SHP77 (cell line): ENCODE measurements at places on chromosomes 16 and 17.

- no peak for DNase-seq
Observed at GRCh38 chr17:81905424-81905875, 3.4 kb downstream of the NPB start.

- no peak for DNase-seq
Observed at GRCh38 chr17:74584292-74585060, 7.6 kb downstream of the CD300LD start.

GRCh38 chr17:51150932-51151331 is 2.4 kb upstream of the NME1 start:
- DNase-seq = no peak

- DNase-seq = no peak
Observed at GRCh38 chr17:77676237-77676661, 282.3 kb upstream of the TNRC6C start.

GRCh38 chr17:21466550-21466949 is 90.4 kb downstream of the KCNJ12 start:
- DNase-seq = no peak

GRCh38 chr17:73410586-73411312 is 98.9 kb upstream of the CDC42EP4 start:
- no peak for DNase-seq

DNA sequence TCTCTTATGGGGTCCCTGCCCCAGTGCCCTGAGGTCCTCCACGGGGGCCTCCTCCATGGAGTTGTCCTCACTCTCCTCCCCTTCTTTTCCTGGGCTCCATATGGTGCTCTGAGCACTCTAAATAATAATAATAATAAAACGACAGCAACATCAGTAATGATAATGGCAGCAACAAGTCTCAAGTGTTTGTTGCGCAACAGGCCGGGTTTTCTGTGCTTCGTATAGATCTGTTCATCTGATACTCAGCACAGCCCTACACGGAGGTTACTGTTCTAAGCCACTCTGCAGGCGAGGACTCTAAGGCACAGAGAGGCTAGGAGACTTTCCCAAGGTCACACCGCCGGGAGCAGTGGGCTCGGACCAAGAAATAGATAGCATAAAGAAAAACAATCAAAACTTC is 13.7 kb downstream of the CIBAR2 start:
- DNase-seq = no peak

DNA sequence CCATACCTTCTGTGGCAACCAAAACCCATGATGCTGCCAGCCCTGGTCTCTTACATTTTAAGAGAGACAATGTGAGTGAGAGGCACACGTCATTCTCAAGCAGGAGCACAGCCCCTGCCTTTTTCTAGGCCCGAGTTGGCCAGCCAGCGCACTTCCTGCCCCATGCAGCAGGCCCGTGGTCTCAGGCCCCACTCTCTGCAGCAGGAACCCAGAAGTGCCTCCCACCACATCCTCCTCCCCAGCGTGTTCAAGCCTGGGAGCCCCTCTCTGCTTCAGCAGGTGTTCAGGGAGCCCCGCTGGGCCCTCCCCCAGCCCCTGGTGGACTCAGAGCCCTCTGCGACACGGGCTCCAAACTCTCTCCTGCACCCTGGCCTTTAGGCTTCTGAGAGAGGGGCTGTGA is 30.5 kb downstream of the ITGAE start:
- DNase-seq = no peak

DNA sequence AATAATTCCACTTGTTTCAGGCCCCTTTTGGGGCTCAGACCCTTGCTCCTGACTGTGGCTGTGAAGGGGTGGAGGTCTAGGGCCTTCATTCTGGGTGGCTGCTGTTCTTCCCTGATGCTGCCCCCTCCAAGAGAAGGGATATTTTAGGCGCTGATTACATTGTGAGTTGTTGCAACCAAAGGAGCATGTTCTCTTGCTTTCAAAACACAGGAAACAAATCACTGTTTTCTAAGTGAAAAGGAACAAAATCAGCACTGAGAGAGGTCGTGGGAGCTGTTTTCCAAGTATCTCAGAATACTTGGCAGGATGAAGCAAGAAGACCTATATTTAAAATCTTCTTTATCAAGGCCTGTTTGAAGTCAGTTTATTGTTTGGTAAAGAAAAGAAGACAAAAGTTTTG is 25.3 kb upstream of the SEC14L1 start:
- DNase-seq = no peak

GRCh38 chr17:76902476-76902875 is 34.3 kb downstream of the MGAT5B start:
- DNase-seq = no peak
